HT-29 (cell line): ENCODE measurements at places on chromosomes 7 and 10.

- DNase-seq = no peak
Observed at GRCh38 chr10:18254692-18255091, 114.5 kb downstream of the CACNB2 start.

GRCh38 chr10:100291356-100291755 lies 4.9 kb upstream of the BLOC1S2 start:
- no peak for DNase-seq

DNA sequence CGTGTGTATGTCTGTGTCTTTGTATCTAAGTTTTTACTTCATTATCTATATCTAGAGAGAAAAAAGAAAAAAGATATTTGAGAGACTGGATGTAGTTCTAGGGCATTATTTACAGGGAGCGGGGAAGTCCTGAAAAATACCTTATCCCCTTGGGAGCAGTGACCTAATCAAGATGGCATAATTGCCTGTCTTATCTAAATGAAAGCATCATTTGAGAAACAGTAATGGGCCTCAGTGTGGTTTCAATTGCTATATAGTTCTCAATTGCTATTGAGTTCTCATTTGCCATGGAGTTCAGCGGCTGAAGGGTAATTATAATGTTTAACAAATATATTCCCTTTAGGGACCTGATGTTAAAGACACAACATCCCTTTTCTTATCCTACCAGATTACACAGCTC lies 216.5 kb downstream of the PLXNA4 start:
- DNase-seq = no peak

DNA sequence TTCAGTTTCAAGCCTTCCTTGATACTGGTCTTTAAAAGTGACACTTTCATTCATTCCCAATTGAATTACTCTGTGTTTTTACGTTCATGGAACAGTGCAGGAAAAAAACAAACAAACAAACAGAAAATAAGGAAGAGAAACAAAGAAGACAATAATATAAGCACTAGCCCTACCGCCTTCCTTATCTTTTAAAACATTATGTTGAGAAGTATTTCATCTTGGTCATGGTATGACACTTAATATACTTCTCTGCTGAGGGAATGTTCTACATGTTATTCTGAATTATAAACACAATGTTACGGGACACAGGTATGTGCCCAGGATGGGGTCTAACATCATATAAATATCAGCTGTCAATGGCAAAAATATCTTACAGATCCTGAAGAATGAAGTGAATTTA lies 176.7 kb downstream of the SFMBT2 start:
- no peak for DNase-seq

DNA sequence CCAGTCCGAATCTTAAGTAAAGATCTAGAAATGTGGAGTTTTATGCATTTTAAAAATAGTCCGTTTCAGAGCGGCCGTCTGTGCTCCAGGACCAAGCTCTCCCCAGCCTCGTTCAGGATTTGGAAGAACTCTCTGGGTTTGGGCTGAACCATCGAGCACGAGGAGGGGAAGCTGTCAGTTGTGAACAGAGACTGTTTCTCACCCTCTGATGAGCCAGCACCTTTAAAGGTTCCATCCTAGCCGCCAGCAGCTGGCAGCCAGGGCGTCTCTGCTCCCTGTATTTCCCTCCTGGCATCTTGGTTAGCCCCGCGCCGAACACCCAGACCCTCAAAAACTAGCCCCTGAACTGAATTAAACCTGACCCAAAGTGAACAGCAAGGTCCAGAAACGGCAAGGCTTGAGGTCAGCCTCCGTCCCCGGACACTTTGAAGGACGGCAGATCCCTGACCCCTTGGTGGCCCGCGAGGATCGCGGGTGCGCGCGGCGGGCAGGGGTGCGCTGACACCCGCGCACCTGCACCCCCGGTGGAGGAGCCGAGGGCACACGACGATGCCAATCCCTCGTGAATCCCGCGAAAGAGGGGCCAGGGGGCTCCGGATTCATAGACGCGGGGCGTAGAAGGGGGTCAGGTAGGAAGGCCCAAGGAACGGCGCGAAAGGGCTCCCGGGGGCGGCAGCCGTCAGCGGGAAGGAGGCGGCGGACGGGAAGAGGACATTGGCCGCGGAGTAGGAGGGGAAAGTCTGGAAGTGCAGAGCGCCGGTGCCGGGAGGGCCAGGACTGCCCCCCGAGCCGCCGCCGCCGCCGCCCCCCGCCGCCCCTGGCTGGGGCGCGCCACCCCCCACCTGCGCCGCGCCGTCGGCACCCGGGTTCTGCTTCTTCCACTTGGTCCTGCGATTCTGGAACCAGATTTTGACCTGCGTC lies 2.7 kb downstream of the NKX1-2 start:
- no peak for DNase-seq

DNA sequence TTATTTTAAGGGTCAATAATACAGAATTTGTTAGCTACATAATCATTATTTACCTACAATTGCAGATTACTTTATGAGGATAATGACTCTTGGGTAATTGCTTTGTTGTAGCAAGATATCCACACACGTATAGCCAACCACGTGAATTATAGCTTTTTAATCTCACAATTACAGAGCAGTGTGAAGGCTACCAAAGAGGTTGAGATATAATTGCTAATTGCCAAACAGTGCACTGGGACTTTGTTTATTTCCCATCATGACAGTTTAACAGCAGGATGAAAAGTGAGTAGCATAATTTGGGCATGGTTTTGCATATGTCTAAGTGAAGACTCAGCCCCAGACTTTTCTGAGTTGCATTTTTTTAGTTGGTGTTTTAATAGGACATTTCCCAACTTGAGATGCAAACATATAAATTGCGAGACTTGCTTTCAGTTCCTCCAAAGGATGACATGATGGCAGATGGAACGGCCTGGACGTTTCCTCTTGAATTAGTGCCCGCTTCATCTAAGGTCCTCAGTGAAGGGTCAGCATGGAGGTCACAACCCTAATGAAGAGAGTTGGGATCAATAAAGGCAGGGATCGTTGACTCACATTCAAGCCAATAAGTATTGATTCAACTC lies 180.7 kb upstream of the GPR26 start:
- DNase-seq = no peak

DNA sequence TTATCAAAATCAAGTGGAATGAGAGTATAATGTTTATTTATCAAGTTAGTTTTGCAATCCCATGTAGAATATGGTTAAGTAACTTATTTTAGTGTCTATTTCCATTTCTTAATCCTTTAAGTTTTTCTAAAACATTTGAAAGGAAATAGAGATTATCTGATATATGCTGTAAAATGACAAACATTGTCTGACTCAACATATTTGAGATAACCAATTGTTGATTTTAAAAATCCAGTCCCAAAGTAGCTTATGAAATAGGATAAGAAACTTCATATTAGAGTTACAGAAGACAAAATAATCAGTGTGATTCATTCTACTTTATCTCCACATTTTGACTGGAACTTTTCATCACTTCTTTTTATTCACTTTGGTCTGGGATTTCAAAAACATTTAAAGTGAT lies 38.7 kb upstream of the CDK1 start:
- no peak for DNase-seq

GRCh38 chr7:134660961-134661376 lies 14.3 kb downstream of the BPGM start:
- DNase-seq = no peak

- DNase-seq = no peak
Observed at GRCh38 chr7:155345490-155345889, 47.8 kb downstream of the INSIG1 start.

GRCh38 chr7:131533151-131533559 lies 23.3 kb downstream of the PODXL start:
- no peak for DNase-seq

DNA sequence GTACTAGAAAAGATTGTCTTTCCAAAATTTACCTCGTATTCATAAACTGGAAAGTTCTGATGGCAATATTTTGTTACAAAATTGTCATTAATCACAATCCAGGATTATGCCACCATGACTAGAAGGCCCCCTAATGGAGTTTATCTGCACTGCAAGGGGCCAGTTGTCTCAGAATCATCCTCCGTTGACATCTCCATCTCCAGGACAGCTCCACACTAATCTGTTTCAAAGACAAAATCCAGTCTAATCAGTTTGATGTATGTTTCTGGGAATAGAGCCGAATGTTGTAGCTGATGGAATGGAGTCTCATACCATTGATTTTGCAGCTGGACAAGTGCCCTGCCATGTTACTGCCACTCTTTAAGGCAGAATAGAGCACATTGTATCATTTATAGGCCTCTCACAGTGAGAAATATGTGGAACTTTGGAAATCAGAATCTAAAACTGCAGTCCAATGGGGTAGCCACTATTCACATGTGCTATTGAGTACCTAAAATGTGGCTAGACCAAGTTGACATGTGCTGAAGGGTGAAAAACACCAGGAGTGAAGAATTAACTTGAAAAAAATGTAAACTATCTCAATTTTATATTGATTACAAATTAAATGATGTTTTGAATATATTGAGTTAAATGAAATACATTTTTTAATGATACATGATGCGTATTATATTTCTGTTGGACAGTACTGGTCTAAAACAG lies 38.3 kb upstream of the TOMM7 start:
- peak; percentile 19 for DNase-seq

DNA sequence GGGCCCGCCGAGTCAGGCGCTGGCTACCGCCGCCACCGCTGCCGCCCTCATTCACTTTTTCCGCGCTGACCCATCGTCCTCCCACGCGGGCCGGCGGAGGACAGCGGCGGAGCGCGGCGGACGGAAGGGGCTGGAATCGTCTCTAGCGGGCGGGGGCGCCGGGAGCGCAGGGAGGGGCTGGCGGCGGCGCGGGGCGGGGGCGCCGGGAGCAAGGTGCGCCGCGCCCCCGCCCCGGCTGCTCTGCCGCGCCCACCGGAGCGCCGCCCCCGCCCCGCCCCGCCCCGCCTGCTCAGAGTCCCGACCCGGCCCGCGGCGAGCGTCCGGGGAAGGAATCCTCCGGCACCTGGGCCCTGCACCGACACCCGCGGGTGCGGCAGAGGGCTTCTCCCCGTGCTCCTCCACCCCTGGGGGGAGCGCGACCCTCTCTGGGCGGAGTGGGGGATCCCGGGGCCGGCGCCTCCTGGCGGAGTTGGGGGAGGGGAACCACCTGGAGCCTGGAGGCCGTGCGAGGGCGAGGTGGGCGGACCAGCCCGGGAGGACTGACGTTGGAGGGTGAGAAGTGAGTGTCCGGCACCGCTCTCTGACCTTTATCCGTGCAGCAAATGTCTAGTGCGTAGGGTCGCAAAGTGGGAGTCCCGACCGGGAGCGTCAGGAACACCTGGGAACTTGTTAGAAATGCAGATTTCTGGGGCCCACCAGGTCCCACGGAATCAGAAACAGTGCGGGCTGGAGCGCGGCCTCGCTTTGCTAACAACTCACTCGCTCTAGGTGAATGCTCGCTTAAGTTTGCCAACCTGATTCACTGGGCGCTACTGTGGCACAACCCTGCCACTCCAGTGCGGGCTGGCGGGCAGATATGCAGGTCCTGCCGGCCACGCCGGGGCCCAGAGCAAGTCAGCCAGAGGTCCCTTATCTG lies at the start of gene COBL:
Gene COBL, minus strand, starts transcription at position 144 of the 916 bp plus-strand sequence. CDS start 176 bp downstream, outside the sequence.
- DNase-seq = peak; percentile 33

- DNase-seq = no peak
Observed at GRCh38 chr7:7702826-7703225, 15.6 kb downstream of the RPA3 start.

GRCh38 chr7:133853706-133854276 lies 273.3 kb upstream of the LRGUK start:
- peak; percentile 96 for DNase-seq

GRCh38 chr10:128530301-128530700 lies 404.1 kb upstream of the MKI67 start:
- DNase-seq = peak; percentile 41

GRCh38 chr10:62475551-62475950 lies 101.4 kb downstream of the ZNF365 start:
- no peak for DNase-seq

- no peak for DNase-seq
Observed at GRCh38 chr7:36823353-36823752, 99.1 kb upstream of the AOAH start.

- DNase-seq = no peak
Observed at GRCh38 chr7:68425377-68425776, 1172.9 kb upstream of the AUTS2 start.

DNA sequence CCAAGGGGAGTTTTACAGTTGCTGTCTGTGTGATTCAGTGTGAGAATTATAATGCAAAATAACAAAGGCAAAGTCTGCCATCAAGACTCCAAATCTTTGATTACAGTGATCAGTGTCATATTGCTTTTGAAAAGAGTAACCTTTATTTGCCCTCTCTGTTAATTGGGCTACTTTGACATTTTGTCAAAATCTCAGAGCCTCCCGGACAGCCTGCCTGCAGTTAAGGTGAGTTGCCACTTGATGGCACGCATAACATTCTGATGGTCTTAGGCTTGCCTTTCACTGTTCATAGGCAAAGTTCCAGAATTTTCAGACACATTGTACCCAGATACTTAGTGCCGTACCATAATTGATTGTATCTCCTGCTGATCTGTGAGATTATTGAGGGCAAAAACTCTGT lies 253.5 kb downstream of the ABCA13 start:
- DNase-seq = peak; percentile 51
